ENCODE measurements at places on chromosomes 2 and 18.

- no peak for DNase-seq
Observed at GRCh38 chr18:25895518-25895917, 194.9 kb downstream of the SS18 start.

- DNase-seq: no peak
Observed at GRCh38 chr2:169966454-169966853, 139.2 kb downstream of the UBR3 start.

GRCh38 chr2:100272841-100273329 is 49.4 kb downstream of the LONRF2 start:
- no peak for DNase-seq

DNA sequence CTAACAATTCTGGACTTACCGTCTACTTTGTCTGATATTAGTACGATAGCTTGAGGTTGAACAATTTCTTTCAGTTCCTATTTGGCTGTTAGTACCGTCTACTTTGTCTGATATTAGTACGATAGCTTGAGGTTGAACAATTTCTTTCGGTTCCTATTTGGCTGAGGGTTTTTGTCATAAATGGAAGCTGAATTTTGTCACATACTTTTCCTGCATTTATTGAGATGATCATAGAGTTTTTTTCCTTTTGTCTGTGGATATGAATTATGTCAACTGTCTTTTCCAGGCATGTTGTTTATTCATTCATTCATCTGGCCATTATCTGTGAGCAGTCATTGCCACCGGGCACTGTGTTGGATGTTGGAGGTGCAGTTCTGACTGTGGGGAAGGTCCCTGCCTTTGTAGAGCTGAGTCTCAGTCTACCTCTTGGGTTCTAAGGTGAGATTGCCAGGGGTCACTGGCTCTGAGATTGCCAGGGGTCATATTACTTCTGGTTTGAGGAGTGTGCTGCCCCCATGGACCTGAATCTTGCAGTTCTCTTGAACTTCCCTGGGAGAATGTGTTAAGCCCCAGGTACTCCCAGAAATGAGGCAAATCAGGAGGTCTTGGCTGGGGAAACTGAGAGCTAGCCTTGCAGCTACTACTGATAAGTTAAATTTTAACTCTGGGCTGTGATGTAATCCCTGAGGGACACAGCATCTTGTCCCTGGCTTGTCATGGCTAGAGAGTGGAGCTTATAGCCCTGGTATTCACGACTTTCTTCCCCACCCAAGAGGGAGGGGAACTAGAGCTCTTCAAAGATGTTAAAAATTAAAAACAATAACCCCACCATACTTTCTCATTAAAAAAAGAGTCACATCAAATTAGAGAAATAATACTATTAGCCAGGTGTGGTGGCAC is 89.1 kb upstream of the MBOAT2 start:
- DNase-seq: no peak

DNA sequence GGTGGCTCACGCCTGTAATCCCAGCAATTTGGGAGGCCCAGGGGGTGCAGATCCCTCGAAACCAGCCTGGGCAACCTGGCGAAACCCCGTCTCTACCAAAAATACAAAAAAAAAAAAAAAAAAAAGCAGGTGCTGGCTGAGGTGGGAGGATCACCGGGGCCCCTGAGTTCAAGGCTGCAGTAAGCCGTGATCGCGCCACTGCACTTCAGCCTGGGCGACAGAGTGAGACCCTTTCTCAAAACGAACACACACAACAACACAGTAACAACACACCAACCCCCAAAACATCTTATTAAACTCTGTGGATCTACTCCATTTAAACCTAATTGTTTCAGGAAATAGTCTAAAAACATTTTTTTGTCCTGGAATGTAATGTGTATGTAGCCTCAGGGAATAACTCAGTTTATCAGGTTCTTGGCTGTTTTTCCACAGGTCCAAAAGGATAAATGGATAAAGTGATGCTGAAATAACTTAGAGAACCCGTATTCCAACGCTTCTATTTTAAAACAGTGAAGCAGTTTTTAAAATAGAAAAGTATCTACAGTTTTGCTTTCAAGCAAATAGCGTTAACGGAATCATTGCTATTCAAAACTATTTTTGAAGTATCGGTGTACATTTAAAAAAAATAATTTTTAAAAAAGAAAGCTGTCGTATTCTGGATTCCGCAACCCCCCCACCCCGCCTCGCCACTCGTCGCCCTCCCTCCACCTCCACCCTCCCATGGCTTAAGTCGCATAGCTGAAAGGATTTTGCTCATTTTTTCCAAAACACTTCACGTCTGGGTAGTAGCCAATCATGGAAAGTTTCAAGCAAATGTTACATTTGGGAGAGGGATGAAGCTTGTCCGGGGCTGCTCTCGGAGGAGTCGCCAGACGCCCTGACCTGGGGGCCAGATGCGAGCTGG is 895 bp upstream of the GLS start:
- peak; percentile 14 for DNase-seq

- no peak for DNase-seq
Observed at GRCh38 chr2:38720613-38721241, 30.4 kb downstream of the SRSF7 start.

- DNase-seq: no peak
Observed at GRCh38 chr2:13046557-13047165, 329.9 kb downstream of the TRIB2 start.

- no peak for DNase-seq
Observed at GRCh38 chr2:222545823-222546795, 109.8 kb downstream of the FARSB start.

DNA sequence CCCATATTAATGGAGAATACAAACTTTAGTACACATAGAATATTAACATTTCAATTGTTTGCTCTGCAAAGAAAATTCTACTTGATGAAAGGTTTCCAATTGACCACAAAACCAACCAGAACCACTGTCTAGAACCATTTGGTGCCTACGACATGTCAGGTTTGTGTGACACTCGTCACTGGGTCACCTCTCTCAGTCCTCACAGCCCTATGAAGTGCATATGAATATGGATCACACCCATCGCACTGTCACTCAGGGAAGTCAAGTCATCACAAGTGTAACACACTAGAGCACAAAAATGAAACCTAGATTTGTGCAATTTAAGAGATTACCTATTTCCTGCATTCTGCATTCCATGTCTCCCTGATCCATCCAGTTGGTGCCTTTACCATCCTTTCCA is 43.7 kb downstream of the PTPN2 start:
- DNase-seq: no peak

GRCh38 chr18:2111456-2111855 is 459.8 kb downstream of the METTL4 start:
- DNase-seq: no peak

DNA sequence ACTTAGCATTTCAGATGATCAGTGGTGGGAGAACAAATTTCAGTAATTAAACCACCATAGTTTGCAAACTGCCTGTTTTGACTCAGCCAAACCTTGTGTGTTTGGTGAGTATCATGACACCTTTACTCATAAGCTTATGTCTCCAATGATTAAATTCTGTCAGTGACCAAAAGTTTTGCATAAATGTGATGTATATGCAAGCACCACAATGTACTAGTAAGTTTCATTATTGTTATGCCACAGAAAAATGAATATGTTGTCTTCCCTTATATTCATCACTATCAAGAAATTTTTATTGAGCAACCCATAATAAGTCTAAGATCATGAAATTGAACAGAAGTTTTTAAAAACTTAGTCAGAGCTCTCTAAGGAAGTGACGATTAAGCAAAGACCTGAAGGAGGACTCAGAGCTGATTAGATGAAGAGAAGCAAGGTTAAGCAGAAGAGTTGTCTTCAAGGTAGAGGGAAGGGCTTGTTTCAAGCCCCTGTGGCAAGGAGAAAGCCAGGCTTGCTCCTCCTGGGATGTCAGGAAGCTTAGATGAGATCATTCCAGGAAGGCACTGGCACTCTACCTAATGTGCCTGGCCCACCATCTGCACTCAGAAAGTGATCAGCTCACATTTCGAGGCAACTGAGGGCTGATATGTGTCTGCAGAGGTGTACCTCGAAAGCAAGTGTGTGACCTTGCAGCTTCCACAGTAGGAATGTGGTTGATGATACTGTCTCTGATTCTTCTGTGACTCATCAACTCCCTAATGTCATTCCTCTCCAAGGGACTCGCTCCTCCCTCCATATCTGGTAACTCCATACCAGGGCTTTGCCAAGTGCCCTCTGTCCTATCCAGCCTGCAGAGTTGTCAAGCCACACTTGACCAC is 54.7 kb downstream of the KCTD18 start:
- no peak for DNase-seq

- DNase-seq: no peak
Observed at GRCh38 chr2:235757212-235757611, 263.4 kb downstream of the AGAP1 start.

- no peak for DNase-seq
Observed at GRCh38 chr2:17594533-17595401, 54.3 kb downstream of the VSNL1 start.

DNA sequence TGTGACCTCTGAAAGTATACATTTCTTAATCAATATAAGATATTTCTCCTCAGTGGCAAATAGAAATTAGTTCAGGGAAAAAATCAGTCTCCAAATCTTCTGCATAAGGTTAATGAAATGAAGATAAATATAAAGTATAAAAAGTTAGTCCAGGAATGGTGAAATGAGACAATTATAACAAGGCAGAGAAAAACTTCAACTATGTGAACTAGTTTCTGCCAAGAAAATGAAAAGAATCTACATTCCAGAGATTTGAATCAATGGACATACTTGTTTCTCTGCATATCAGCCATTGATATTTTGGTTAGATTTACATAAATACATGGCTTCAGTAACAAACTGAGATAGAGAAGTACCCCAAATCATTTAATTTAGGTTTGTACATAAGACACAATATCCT is 249.0 kb downstream of the EXOC6B start:
- DNase-seq: no peak

- DNase-seq: no peak
Observed at GRCh38 chr18:75211002-75211621, 515 bp downstream of the TSHZ1 start.

DNA sequence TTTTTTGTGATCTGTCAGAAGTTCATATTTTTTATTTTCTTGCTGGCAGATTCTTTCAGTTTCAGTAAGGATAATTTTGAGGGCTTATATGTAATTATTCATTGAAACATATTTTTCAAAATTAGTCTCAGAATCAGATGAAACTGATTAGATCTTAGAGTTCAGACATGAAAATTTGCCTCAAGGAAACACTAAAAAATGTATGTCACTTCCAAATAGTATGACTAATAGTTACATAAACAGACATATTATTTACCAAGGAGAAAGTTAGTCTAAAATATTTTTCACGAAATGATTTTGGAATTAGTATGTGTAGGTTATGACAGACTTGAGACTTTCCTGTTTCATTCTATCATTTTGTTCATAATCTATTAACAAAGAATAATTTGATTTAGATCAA is 628.6 kb downstream of the CCDC85A start:
- DNase-seq: no peak

GRCh38 chr18:21064347-21064746 is 47.3 kb downstream of the ROCK1 start:
- no peak for DNase-seq

GRCh38 chr18:10420561-10421352 is 33.7 kb upstream of the APCDD1 start:
- DNase-seq: no peak

DNA sequence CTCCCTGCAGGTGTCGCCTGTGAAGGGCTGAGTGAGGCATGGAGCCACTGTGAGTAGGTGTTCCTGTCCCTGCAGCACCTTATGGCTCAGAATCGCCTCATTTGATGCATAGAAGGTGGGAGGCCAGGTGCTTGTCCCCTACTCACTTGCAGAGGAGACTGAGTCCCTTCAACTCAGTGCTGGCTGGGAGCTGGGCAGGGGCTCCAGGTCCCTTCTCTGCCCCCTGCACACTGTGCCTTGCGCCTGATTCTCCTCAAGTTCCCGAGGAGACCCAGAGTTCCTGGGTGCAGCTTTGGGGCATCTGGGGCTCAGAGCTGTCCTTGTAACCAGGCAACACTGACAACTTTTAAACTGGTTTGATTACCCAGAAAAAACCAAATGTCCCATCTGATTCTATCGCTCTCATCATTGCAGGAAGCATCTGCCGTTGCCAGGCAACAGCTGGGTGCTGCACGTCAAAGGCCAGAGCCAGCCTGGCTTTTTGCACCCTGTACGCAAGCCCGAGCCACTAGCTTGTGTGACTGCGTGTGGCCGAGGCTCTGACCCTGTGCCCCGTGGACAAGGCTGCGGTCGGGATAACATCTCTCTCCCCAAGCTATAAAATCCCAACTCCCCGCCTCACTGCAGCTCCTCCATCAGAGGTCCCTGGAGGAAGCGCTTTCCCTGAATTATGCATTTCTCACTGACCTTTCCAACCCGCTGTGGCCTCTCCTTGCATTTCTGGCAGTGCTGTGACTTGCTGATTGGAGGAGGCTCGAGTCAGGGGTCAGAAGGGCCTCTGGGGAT is 130.8 kb upstream of the HDAC4 start:
- no peak for DNase-seq

DNA sequence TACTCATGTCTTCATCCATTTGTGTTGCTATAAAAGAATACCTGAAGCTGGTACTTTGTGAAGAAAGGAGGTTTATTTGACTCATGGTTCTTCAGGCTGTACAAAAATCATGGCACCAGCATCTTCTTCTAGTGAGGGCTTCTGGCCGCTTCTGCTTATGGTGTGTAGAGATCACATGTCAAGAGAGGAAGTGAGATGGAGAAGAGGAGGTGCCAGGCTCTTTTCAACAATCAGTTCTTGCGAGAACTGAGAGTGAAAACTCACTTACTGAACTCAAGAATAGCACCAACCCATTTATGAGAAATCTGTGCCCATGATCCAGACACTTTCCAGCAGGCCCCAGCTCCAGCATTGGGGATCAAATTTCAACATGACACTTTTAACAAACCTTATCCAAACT is 30.0 kb upstream of the BARD1 start:
- no peak for DNase-seq

DNA sequence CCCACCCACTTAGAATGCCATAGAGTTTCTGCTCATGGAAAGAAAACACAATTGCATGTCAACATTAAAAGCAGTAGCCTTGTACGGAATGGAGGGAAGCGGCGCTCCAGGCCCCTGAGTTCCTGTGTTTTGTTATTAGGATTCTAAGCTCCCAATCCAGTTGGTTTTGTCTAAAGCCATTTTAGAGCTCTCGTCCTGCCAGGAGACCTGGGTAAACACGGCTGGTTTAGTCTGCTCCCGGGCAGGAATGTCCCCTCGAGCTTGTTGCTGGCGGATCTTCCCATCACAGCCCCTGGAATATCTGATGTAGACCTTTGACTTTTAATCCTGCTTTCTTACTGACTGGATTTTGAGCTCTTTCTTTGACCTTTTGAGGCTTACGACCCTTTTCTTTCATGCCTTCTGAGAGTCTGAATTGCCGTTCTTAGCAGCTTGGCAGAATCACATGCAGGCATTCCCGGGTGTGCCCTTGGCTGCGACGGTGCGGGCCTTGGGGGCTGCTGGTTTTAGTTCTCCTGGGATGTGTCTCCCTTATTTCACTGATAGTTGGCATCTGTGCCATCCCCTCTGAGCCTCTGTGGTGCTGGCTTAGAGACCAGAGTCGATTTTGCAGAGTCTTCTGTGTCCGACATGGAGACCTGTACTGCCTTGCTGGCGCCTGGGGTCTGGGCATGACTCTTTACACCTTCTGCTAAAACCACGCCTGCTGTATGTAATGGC is 25.4 kb downstream of the GREB1 start:
- no peak for DNase-seq

- no peak for DNase-seq
Observed at GRCh38 chr2:16223841-16224177, 283.5 kb downstream of the MYCN start.

GRCh38 chr2:29155578-29155977 is 40.4 kb downstream of the CLIP4 start:
- DNase-seq: no peak

All from stimulated activated CD4-positive, alpha-beta T cell treated with anti-CD3 and anti-CD28 coated beads, TNF-alpha, amount 100 ng/mL, for 4 hours (primary cell).